ENCODE measurements at places on chromosomes 11 and 22.
A peak's percentile ranks its signal among the peaks of the same experiment; 100 is the strongest.

- DNase-seq = no peak
These were observed 43.1 kb upstream of the TRIM77 start for GRCh38 chr11:89667001-89667400.

GRCh38 chr11:115761817-115762216 lies 257.6 kb upstream of the CADM1 start:
- DNase-seq = no peak

DNA sequence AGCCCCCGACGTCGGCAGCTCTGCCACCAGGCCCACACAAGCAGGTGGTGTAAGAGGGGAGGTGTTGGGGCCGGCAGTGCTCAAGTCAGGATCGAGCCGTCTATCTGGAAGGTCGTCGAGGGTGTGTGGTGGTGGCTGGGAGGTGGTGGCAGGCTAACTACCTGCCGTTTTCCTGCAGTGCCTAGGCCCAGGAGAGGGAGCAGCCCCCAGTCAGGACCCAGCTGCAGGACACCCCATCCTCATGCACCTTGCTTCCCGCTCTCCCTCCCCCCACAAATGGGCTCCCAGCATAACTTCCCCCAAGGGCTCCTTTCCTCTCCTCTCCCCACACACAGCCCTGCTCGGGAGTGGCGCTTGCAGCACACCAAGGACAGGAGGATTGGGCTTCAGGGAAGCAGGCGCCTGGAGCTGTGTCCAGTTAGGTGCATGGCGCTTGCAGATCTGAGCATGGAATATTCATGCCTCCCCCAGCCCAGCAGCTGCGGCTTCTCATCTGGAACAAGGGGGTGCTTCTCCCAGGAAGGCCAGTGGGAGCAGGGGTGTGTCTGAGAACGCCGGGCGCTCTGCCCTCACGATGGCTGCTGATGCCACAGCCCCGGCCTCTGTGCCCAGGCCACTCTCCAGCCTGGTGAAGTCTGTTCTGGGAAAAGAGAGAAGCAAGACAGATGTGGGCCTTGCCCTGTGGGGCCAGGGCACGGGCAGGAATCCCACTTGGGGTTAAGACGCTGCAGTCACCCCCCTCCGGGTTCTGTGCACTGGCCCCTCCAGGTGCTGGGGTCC lies 127.7 kb downstream of the IGLL1 start:
- no peak for DNase-seq

- peak; percentile 51 for DNase-seq
These were observed 389.2 kb downstream of the SOX6 start for GRCh38 chr11:15967166-15967565.

DNA sequence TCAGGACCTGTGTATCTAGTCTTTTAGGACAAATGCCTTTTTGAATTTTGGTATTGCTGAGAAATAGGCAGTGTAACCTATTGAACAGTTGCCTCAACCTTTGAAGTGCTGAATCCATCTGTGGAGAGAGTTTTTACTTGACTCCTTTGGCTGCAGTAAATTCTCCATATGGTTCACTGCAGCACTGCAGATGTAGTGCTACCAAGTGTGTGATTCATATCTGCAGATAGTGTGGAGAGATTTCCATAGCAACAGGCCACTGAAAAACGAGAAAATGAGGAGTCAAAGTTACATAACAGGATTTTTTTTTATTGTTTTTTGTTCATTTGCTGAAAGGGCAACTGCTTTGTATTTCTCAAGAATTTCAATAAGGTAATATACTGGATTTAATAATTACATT lies 356.1 kb downstream of the RAB38 start:
- no peak for DNase-seq

DNA sequence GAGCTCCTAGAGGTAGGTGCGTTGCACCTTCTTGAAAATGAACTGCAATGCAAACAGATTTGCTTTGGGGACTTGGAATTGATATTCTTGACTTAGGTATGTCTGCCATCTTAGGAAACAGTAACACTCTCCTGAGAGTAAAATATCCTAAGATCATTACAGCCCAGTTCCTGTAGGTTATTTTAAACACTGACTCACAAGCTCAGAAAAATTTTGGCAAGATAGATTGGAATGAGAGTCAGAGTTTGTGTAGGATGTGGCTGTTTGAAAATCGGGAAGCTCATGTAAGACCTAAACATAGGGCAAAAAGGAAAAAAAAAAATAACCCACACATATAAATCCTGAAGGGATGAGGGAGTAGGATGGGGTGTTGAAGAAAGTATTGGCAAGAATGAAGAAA lies 377.0 kb upstream of the LRRC4C start:
- no peak for DNase-seq

GRCh38 chr11:121762820-121763219 lies 310.1 kb upstream of the SORL1-AS1 start:
- no peak for DNase-seq

GRCh38 chr22:28332410-28332809 lies 347.2 kb downstream of the TTC28 start:
- no peak for DNase-seq

- no peak for DNase-seq
These were observed 152.7 kb downstream of the CRYBB2 start for GRCh38 chr22:25372000-25372595.

- DNase-seq = peak; percentile 79
These were observed 2.6 kb upstream of the GCAT start for GRCh38 chr22:37804881-37805809.

DNA sequence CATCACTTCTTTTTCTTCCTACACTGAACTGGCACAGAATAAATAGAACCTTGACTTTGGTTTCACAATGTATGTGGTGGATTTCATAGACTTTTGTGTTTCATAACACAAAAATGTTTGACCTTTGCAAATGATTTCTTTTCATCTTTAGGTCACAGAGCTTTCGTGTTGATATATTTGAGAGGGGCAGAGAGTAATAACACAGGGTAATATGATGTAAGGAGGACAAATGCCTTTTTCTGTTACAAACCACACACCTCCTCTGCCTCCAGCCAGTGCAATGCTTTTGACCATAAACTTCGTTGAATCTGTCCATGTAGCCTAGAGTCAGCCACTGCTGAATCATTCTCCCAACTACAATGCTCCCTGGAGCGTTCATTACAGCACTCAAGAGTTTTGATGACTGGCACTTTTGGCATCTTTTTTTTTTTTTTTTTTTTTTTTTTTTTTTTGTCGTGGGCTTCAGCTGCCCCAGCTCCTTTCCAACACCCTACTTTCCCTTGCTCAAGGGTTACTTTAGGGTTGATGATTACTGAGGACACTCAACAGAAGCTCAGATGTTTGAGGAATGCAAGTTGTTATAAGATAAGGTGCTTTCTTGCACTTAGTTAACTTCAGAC lies 11.4 kb upstream of the CAT start:
- DNase-seq = peak; percentile 63

DNA sequence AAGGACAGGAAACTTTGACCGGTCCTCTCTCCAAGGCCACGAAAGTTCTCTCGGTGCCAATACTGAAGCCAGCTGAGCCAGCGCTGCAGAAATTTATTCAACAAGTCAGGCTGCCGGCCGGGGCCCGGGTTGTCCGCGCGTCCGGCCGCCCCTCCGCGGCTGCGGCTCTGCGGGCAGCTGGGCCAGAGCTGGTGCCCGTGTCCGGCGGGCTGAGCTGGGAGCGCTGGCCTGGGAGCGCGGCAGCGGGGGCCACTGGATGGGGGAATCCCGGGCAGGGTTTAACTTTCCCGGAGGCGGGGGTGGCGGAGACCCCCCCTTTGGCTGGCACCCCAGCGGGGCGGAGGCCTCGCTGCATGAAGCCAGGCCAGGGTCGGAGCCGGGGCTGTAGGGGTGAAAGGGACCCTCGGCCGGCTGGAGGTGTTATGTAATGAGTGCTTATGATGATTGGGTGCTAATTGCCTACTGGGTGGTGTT lies 12.3 kb upstream of the CACNA1I start:
- no peak for DNase-seq

- DNase-seq = no peak
These were observed 41.1 kb downstream of the OR10A6 start for GRCh38 chr11:7889985-7890384.

- DNase-seq = no peak
These were observed 40.9 kb downstream of the DGCR2 start for GRCh38 chr22:19081351-19081750.

GRCh38 chr22:47460176-47460575 lies 697.7 kb downstream of the TBC1D22A start:
- DNase-seq = no peak

DNA sequence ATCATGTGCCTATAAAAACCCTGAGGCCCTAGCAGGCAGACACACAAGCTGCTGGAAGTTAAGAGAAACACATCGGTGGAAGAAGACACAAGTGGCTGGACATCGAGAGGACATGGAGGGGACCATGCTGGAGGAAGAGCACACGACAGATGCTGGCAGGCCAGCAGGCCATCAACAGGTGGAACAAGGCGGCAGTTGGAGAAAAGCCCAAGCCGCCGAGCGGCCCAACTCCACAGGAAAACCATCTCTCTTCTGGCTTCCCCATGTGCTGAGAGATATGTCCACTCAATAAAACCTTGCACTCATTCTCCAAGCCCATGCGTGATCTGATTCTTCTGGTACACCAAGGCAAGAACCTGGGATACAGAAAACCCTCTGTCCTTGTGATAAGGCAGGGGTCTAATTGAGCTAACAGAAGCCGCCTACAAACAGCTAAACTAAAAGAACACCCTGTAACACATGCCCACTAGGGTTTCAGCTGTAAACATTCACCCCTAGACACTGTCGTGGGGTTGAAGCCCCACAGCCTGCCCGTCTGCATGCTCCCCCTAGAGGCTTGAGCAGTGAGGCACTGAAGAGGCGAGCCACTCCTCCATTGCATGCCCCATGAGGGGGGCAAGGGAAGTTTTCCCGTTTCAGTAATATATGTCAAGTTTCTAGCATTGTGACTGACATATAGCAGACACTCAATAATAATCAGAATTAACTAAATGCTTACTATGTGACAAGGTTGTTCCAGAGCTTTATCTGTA lies 39.0 kb upstream of the MMP20 start:
- DNase-seq = no peak

DNA sequence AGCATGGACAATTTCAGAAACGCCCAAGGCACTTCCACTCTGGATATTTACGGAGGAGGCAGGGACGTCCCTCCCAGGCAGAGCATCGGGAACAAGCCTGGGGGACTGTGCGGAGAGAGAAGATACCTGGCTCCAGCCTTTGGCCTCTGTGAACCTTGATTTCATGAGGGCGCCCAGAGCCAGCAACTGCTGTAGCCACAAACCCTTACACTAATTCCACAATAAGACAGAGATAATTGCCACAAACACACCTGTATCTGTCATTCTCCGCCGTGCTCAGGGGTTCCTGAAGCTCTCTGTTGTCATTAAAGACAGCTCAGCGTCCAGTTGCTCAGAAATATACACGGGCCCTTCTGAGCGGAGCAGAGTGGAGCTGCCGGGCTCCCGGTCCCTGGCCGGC lies 1292.1 kb downstream of the TBC1D22A start:
- no peak for DNase-seq

- DNase-seq = no peak
These were observed 18.6 kb upstream of the NXPE4 start for GRCh38 chr11:114614127-114614720.

DNA sequence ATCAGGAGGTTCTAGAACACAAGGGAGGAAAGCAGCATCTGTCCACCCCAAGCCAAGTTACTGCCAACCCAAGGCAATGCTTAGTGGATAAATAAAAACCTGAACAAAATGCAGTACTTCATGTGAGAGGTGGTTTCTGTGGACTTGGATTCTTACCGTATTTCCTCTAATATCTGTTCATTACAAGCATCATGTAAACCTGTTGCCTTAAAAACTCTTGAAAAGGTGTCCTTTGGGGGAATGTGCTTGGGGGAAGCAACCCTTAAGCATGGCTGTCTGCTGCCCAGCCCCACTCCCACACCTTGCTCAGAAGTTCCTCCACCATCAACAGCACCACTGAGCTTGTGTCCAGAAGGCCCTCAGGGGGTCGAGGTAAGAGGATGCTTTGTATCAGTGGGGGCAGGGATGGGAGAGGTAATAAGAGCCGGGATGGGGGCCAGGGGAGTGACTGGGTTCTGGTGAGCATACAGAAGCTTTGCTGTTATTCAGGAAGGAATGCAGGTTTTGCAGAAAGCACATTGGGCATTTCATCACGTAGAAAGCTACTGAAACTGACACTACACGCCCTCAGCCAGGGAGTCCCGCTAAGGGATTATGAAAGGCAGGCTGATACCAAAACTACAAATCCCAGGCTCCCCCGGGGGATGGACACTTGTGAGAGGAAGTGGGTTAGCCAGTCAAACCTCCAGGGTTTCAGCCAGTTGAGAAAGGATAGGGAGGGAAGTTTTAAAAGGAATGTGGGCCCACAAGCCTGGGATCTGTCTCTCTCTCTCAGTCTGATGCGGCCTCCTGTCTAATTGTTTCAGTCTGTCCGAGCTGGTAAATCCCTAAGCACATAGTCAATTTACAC lies 52.0 kb downstream of the KCNJ1 start:
- peak; percentile 11 for DNase-seq

GRCh38 chr11:78770931-78771330 lies 196.3 kb upstream of the NARS2 start:
- no peak for DNase-seq

DNA sequence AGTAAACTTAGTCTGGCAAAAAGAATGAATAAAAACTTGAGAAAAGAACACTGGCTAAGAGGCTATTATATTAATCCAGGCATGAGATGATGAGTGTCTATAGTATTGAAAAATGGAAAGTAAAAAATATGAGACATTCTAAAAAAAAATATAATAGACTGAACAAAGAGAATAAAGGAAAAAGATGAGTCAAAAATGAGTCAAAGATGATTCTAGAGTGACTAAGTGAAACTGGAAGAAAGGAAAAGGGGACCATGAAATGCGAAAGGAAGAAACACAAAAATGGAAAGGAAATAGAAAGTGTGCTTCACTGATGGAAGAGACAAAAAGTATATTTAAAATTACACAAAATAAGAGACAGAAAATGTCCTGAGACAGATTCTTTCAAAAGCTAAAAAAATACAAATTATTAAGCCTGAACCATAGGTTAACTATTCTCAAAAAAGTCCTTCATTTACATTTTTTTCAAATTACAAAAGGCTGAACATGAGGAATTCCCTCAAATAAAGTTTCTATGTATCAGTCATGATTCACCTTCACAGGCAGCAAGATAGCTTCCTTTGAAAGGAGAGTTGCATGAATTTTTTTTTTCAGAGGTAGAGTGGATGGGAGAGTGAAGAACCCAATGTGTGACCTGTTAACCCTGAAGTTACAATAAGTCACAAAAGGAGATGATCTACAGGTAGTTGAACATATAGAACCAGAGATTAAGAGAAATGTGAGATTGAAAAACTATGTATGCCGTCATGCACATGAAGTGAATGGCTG lies 75.2 kb downstream of the EIF3M start:
- no peak for DNase-seq

- no peak for DNase-seq
These were observed 1515.2 kb downstream of the FAM181B start for GRCh38 chr11:81218440-81218839.

- no peak for DNase-seq
These were observed 1786.5 kb upstream of the RAG2 start for GRCh38 chr11:38384568-38384967.

GRCh38 chr11:70672991-70673653 lies 274.8 kb downstream of the CTTN start:
- no peak for DNase-seq

DNA sequence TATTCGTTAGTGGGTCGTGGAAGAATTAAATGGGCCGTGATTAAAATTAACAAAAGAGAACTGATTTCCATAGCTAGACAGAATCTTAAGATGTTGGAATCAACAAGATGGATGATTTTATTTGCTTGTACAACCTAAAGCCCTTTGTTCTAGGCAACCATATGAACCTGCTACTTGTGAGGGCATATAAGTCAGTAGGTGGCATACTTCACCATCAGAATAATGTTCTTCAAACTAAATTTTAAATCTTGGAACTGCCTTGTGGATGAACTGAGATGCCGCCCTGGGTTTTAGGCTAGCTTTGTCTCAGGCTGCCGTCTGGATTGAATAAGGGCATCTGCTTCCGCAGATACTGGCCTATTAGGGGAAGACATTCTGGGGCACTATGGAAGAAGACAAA lies 40.9 kb downstream of the CSRP3 start:
- DNase-seq = peak; percentile 22

All from hematopoietic multipotent progenitor cell treated with erythropoietin and hydrocortisone succinate and interleukin-3 and kit ligand, for 8 days (in vitro differentiated cells).